Activated gamma-delta T cell (primary cell): ENCODE measurements at places on chromosomes 11 and 22.

DNA sequence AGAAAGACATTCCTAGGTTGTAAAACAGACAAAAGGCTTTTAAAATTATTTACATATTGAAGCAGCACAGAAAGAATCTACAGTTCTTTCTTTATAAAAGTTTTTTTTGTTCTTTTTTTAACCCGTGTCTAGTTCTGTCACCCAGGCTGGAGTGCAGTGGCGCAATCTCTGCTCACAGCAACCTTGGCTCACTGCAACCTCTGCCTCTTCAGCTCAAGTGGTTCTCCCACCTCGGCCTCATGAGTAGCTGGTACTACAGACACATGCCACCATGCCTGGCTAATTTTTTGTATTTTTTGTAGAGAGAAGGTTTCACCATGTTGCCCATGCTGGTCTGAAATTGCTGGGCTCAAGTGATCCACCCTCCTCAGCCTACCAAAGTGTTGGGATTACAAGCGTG lies 3.8 kb upstream of the INCENP start:
- no peak for DNase-seq

GRCh38 chr11:13168271-13168670 lies 109.3 kb upstream of the BMAL1 start:
- no peak for DNase-seq

DNA sequence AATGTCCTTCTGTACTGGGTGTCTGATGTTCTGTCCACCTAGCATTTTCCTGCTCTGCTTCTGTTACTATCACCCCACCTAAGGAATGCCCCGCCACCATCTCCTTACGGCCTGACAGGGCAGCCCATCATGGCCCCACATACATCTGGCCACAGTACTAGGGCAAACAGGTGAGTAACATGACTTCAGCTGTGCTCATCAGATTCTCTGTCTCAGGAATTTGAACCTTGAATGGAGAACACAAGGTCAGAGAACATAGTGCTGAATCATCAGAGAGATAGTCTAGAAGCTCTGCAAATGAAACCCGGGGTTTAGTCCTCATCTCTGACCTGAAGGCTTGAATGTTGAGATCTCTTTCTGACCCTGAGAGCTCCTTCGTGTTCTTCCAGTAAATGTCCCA lies 32.4 kb downstream of the ZC3H12C start:
- DNase-seq, result no peak

DNA sequence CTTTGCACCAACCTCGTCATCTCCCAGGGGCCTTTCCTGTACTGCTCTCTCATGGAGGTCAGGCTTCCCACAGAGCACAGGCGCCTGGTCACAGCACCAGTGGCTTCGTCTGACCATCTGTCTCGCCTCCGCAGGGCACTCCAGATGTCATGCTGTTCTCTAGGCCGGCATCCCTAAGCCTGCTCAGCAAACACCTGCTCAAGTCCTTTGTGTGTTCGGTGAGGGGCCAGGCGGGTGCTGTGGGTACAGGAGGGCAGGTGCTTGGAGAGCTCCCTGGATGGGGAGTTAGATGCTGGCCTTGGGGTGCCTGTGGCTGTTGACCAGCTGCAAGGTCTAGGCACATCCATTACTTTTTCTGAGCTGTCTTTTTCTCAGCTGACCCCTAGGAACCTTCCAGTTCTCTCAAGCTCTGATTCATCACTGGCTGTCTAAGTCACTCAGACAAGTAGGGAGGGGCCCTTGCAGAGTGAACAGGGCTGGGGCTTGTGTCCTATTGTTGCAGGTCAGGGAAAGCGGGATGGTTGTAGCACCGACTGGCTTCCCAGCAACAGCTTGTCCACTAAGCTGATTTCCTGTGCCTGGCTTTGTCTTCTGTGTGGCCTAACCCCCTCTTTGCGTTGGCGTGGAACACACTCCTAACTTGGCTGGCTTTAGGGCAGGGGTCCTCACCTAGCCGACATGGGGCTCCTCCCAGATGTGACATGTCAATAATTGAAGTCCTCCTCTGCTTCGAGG lies 9.2 kb downstream of the CLDN5 start:
- DNase-seq, result no peak

GRCh38 chr11:114060392-114061047 lies 1.0 kb downstream of the ZBTB16 start:
- peak; percentile 33 for DNase-seq

DNA sequence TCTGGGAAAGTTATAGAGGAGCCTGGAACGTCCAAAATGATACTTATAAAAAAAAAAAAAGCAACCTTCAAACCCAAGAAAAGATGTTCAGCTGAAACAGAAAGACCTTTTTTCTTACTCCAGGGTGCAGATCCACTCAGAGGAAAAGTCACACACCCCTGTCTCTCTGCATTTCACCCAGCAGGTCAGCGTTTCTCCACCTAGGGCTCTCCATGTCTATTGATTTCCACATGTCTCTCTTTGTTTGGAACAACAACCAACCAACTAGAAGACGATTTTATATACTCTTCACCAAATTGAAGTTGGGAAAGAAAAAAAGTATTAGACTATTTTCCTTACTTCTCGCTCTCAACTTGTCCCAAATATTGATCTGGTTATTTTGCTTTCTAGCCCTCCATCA lies 42.2 kb upstream of the BLID start:
- no peak for DNase-seq

DNA sequence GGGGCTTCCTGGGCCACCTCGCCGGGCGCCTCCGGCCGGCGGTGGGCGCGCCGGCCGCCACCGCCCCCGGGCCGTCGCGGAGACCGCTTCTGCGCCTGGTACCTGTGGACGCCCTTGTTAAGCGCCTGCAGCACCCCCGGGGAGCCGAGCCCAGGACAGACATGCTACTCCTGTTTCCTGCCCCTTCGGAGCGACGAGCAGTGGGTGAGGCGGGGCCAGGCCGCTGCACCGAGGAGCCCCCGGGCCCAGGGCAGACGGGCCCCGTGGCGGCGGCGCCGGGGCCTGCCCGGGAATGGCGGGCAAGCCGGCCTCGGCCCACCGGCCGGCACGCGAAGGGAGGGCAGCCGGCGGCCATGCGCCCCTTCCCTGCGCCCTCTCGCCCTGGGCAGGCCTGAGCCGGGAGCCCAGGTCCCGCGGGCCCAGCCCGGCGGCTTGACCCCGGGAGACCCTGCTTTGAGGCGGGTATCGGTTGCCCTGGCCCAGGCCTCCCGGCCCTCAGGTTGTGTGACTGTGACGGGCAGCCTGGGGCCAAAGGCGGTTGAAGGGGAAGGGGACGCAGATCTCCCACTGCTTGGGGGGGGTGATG lies 789 bp upstream of the KDM2A start:
- peak; percentile 39 for DNase-seq

- DNase-seq, result no peak
These were observed 1342.3 kb downstream of the TBC1D22A start for GRCh38 chr22:48104766-48105165.

GRCh38 chr11:60145677-60146076 lies 37.2 kb downstream of the MS4A6A start:
- no peak for DNase-seq

- no peak for DNase-seq
These were observed 517.9 kb downstream of the NTM start for GRCh38 chr11:131888230-131888855.

GRCh38 chr11:34682825-34683224 lies 61.9 kb downstream of the EHF start:
- DNase-seq, result no peak
